Epithelial cell of esophagus (primary cell): ENCODE measurements at places on chromosomes 5 and 9.

- peak; percentile 26 for DNase-seq
Observed at GRCh38 chr9:109776391-109776790, 3.6 kb upstream of the PALM2AKAP2 start.

GRCh38 chr5:44372028-44372427 is 17.2 kb downstream of the FGF10 start:
- DNase-seq, result no peak

DNA sequence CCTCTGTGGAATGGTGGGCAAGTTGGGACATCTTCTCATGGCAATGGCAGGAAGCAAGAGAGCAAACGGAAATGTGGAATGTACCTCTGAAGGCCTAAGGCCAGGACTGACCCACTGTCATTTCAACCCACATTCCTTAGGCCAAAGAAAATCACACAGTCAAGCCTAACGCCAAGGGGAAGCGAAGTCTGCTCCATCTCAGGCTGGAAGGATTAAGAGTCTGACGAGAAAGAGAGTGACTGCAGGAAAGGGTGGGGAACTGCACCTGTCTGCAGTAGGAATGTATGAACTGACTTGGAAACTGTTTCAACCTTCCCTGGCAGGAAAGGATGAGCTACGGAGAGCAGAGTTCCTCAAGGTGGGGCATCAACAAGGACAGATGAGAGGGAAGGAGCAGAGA is 90.2 kb upstream of the TAS2R1 start:
- DNase-seq, result peak; percentile 27

DNA sequence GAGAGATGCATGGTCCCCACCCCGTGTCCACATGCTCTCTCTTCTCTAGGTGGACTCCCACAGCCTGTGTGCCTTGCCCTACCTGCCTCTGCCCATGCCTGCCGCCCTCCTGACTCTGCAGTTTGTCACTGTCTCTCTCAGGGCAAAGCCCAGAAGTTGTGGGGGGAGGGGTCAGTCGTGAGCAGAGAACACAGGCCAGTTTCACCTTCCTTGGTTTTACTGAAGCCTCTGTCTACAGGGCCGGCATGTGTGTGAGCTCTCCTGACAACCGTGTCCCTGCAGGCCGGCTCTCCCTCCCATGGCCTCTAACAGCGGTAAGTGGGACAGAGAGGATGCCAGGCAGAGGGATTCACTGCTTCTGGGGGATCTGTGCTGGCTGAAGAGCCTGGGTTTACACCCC is 43.5 kb upstream of the SLC25A51 start:
- no peak for DNase-seq

- DNase-seq, result no peak
Observed at GRCh38 chr5:156675395-156675794, 174.7 kb upstream of the PPP1R2B start.

GRCh38 chr9:118521261-118521660 is 817.1 kb downstream of the TLR4 start:
- no peak for DNase-seq

DNA sequence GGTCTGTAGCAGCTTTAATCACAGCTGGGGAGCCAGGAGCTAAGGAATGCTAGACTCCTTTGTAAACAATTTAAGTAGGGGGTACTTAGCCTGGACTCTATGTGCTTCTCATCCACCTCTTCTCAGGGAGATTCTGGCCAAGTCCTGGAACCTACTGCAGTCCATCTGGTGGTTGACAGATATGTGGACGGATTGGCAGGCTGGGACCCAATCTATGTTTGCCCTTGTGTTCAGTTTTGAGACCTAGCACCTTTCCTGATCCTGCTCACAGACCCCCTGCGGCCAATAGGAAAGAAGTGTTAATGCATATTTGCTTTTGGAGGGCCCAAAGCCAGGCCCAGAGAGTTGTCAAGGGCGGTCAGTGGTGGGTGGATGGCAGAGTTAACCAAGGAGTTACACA is 6.4 kb downstream of the SLC22A5 start:
- no peak for DNase-seq
